ENCODE measurements at places on chromosomes 4 and X. TPM values are rescaled to one million over a fixed set of nuclear protein-coding genes. Genes with fewer than 3 reads are reported as not detected.

GRCh38 chr4:58843455-58843854 is 1733.3 kb upstream of the IGFBP7 start:
- H3K36me3 ChIP-seq, result no peaks in the 10 kb centered on the region
- no peaks in the 10 kb centered on the region for H3K27me3 ChIP-seq
- H3K4me3 ChIP-seq, result no peak overlapping the region
- no peaks in the 10 kb centered on the region for H3K4me1 ChIP-seq

GRCh38 chrX:153636716-153637115 is 10.3 kb upstream of the DUSP9 start:
- H3K4me3 ChIP-seq, result no peak overlapping the region
- H3K4me1 ChIP-seq, result peaks cover 4% of the 10 kb centered on the region
- H3K36me3 ChIP-seq, result no peaks in the 10 kb centered on the region
- DNase-seq, result no peak
- H3K27ac ChIP-seq, result no peak overlapping the region

- H3K4me1 ChIP-seq, result no peaks in the 10 kb centered on the region
- H3K4me3 ChIP-seq, result no peak overlapping the region
- H3K36me3 ChIP-seq, result no peaks in the 10 kb centered on the region
- peaks cover 2% of the 10 kb centered on the region for H3K27me3 ChIP-seq
Measured at GRCh38 chrX:103513476-103514108, 5.7 kb downstream of the RAB40A start.

GRCh38 chr4:143711543-143712154 is 11.2 kb upstream of the FREM3 start:
- H3K27me3 ChIP-seq, result no peaks in the 10 kb centered on the region
- H3K4me3 ChIP-seq, result no peak overlapping the region
- no peaks in the 10 kb centered on the region for H3K4me1 ChIP-seq

GRCh38 chr4:20505927-20506326 is 194.3 kb upstream of the PACRGL start:
- no peak overlapping the region for H3K4me3 ChIP-seq
- H3K27ac ChIP-seq, result no peak overlapping the region
- no peaks in the 10 kb centered on the region for H3K4me1 ChIP-seq
- no peaks in the 10 kb centered on the region for H3K36me3 ChIP-seq
- no peaks in the 10 kb centered on the region for H3K27me3 ChIP-seq
- DNase-seq, result no peak

GRCh38 chr4:159190651-159191050 is 87.8 kb downstream of the RAPGEF2 start:
- H3K27me3 ChIP-seq, result no peaks in the 10 kb centered on the region
- H3K36me3 ChIP-seq, result no peaks in the 10 kb centered on the region
- no peak overlapping the region for H3K27ac ChIP-seq
- H3K4me3 ChIP-seq, result no peak overlapping the region
- DNase-seq, result no peak

- peaks cover 2% of the 10 kb centered on the region for H3K36me3 ChIP-seq
- no peak for DNase-seq
Measured at GRCh38 chrX:12580548-12580947, 210.7 kb upstream of the PRPS2 start.

GRCh38 chrX:53272808-53273337 is 8.5 kb downstream of the IQSEC2 start:
- H3K27ac ChIP-seq, result no peak overlapping the region
- DNase-seq, result no peak
- no peak overlapping the region for H3K4me3 ChIP-seq
- H3K36me3 ChIP-seq, result no peaks in the 10 kb centered on the region
- no peaks in the 10 kb centered on the region for H3K4me1 ChIP-seq

- DNase-seq, result no peak
- H3K27ac ChIP-seq, result no peak overlapping the region
- no peaks in the 10 kb centered on the region for H3K27me3 ChIP-seq
- no peak overlapping the region for H3K4me3 ChIP-seq
- no peaks in the 10 kb centered on the region for H3K36me3 ChIP-seq
Measured at GRCh38 chrX:65331371-65331770, 203.2 kb downstream of the LAS1L start.

PPP4R3C gene
- not detected for polyA plus RNA-seq

TLR1 gene
- polyA plus RNA-seq, result 5.7 TPM

PABPC4L gene
- polyA plus RNA-seq, result 1.5 TPM

Data from spinal cord (tissue), 10 donors.